ENCODE measurements at places on chromosomes 6 and 20. TPM values are rescaled to one million over a fixed set of nuclear protein-coding genes. Genes with fewer than 3 reads are reported as not detected.

The MLN gene
- not detected for total RNA-seq

The CALHM6 gene
- not detected for total RNA-seq

The RIMS1 gene
- 15.8 TPM for total RNA-seq

The RNF146 gene
- total RNA-seq = 101 TPM

The IP6K3 gene
- not detected for total RNA-seq

The TRIM15 gene
- not detected for total RNA-seq

The PDE10A gene
- total RNA-seq = 3.5 TPM

The ABHD16B gene
- not detected for total RNA-seq

The SSTR4 gene
- total RNA-seq = not detected

DNA sequence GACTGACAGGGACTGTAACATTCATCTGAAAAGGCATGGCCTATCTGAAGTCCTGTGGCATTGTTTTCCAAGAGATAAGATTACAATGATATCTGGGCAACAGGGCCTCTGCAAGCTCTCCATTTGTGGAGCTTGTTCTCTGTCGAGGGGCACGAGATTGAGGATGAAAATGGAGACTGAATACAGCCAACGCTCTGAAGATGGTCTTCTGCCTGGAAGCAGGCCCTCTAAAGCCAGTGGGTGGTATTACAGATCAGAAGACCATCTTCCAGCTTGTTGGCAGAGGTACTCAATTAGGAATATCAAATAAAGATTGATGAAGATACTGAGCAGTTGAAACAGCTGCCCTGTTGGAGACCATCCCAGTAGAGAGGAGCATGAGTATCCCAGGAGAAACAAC lies 288.2 kb downstream of the CENPW start:
- DNase-seq = no peak

DNA sequence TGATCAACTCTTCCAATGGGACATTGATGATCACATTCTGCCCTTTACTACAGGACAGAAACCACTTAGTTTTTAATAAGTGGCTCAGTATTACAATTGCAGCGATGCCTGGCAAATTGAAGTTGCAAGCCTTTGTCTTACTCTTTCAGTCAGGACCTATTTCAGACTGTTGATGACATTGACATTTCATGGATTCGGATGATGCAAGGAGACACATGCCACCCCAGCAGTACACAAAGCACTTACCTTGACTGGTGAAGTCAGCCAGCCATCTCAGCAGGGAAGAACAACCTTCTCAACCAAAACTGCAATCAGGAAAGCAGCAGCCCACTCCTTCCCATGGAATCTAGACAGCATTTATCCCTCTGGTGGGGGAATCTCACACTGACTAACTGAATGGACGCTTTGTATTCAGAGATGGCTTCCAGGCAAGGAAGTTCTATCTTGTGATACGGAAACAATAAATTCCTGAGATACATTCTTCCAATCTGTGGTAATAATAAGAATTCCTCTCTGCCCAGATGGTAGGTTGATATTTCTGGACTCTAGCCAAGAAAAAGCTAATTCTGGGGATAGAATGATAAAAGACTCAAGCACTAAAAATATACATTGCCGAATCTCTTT lies 24.8 kb downstream of the NFYA start:
- no peak for DNase-seq

GRCh38 chr20:18004384-18005031 lies 35.7 kb downstream of the MGME1 start:
- peak; percentile 23 for DNase-seq

- no peak for DNase-seq
These were observed 73.9 kb upstream of the FOXQ1 start for GRCh38 chr6:1238040-1238439.

GRCh38 chr6:28876710-28877109 lies 47.1 kb downstream of the TRIM27 start:
- no peak for DNase-seq

DNA sequence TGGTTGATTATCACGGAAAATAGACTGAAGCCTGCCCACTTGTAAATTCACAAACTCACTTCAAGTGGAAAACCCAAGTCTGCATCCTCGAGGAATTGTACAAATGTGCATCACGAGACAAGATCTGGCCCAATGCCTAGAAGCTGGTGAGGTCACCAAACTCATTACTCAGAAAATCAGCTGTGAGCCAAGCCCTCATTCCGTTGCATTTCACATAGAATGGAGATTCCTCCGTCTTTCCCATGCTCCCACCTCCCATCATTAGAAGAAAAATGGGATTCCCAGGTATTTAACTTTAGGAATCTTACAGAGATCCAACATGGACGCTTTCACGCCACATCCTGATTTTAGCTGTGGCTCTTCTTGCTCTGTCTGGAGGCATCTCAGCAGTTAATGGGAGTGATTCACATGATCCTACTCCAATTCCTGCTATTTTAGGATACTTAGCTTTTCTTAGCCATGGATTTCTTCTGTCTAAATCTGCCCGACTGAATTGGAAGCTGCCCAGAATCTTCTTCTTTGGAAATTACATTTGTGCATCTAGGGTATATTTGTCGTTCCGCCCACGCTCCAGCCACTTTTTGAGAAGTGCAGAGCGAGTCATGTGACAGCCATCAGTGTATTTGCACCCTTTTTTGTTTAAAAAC lies 68.7 kb upstream of the STMND1 start:
- DNase-seq = peak; percentile 93

DNA sequence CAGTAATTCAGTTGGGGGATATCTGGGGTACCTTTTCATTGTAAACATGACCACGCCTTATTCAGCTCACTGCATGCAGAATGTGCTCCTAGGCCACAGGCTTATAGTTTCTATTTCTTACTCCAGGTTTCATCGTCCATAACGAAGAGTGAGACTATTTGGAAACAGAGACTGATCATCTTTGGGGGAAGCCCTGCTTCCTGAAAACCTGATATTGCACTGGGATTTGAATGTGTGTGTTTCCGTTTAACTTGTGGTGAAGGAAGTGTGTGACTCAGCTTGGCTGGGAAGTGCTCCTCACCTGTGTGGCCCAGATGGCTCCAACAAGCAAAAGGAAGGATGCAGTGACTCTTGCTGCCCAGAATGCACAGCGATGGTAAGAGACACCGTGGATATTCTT lies 19.6 kb upstream of the LTV1 start:
- no peak for DNase-seq

DNA sequence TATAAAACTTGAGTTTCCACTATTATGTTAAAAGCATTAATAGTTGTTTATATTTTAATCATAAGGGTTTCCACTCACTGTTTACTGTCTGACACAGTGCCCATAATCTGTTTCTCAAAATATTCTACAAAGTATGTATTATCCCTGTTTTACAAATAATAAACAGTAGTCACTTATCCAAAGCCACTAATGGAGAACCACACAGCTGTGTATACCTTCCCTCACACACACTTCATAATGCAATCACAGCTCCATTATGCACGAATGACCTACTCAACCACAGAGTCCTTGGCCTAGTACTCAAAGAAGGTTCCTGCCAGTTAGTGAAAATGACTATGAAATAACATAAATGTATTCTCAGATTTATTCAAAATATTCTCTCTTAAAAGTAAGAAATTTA lies 103.1 kb downstream of the EPB41L2 start:
- no peak for DNase-seq

- DNase-seq = no peak
These were observed 184.2 kb downstream of the ANKRD60 start for GRCh38 chr20:58044286-58044685.

DNA sequence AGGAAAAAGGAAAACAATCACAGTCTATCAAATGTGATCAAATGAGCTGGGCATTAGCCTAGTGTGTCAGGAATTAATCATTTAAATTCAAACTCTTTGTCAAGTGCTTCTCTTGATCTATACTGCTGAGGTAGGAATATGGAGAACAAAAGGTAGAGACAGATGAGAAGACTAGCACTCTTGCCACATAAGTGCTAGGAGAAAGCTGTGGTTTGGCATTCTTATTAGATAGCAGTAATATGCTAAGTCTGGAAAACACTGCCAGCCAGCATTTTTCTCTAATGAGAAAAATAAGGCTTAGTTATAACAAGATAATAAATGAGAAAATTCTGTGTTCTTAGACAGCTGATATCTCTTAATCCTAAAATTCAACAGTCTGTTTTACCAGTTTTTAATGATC lies 38.9 kb downstream of the ORC3 start:
- DNase-seq = no peak

DNA sequence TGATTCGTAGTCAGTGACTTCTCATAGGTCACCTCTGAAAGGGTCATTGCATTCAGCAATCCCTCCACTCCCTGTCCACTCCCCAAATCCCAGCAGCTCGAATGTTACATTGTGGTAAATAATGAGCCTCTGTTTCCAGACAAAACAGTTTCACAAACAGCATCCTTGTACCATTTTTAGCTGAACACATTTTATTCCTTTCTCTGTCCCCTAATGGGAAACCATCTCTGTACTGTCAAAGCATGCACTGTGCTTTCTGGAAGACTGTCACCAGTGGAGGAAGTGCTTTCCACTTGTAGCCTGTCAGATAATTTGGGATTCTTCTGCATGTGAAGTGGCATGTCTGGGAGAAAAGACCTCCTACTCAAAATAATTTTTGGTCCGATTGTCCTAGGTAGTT lies 82.0 kb downstream of the SLC35F1 start:
- DNase-seq = no peak

DNA sequence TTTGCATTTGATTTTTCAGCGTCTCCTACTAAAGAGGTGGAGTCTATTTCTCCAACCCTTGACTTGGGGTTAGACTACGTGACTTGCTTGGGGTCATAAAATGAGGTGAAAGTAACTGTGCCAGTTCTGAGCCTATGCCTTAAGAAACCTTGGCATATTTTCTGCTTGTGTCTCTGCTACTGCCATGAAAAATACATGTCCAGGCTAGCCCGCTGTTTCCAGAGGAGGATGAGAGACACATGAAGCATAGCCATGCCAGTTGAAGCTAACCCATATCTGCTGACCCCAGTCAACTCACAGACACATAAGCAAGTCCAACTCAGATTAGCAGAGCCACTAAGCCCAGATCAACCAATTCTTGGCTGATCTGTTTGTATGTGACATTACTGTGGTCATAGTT lies 38.7 kb downstream of the SCP2D1 start:
- no peak for DNase-seq

GRCh38 chr20:38125157-38126056 lies 39.7 kb downstream of the TGM2 start:
- peak; percentile 95 for DNase-seq

DNA sequence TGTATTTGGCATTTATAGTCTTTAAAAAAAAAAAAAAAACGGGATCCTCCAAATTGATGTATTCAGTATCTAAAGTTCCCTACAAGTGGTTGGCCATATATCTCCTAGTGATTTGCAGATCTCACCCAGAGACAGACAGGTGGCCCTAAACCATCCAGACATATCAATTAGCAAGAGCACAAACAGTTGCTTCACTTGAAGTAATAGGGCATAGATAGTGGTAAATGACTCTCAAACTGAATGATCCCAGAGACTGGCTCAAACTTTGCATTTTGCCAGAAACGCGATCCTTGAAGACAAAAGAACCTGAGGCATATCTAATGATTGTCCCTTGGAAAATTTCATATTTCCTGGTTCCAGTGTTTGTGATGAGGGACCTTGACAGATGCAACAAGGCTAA lies 54.6 kb downstream of the HMGCLL1 start:
- DNase-seq = no peak

- DNase-seq = no peak
These were observed 28.4 kb upstream of the SIRPA start for GRCh38 chr20:1866834-1867233.

DNA sequence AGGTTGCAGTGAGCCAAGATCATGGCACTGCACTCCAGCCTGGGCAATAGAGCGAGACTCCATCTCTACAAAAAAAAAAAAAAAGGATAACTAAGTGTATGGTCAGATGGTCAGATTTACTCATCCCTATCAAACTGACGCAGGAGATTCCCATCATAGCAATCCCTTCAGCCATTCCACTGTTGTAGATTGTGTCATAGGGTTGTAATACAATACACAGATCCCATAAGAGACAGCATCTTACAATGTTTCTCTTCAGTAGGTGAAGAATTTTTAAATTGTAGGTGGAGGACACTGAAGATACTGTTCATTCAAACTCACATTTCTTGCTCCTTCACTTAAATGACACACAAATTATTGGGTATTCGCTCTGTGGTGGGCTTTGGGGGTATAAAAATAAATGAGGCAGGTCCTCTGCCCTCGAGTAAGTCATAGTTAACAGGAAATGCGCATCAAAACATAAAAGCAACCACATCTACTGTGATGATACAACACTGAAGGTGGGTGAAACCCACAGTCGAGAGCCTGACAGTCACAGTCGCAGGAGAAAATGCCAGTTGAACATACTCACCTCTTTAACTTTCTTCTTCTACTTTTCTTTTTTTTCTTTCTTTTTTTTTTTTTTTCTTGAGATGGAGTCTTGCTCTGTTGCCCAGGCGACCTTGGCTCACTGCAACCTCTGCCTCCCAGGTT lies 205.5 kb downstream of the ZNF217 start:
- DNase-seq = peak; percentile 39

DNA sequence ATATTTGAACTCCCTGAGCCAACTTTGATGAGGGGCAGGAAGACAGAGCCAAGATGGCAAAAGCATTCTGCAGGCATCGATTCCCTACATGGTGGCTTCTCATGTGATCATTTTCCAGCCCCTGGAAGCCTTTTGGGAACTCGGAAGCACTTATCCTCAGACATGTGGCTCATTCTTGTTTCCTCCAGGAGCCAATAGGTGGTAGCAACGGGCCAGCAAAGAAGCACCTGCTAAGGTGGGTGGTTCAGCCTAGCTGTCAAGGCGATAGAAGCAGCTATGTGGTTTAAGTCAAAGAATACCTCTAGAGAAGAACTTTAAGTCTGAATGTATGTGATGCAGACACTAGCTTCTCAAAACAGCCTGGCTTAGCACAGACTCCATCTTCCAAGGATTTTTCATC lies 64.9 kb upstream of the PAX1 start:
- no peak for DNase-seq

DNA sequence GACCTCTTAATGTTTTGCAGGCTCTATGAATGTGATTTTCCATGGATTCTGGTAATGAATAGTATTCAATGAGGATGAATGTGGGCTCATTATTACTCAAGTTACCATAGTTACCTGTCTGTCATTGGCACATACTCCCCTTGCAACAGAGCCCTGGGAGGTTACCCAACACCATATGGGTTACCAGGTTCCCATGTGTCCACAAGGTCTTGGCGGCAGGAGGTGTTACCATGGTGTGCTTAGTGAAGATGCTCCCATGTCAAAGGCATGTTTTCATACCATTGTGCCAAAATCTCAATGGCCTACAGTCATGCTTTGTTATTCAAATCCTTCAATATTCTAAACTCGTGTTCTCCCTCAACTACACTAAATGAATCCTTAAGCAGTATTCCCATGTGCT lies 232.5 kb downstream of the HDGFL1 start:
- no peak for DNase-seq

DNA sequence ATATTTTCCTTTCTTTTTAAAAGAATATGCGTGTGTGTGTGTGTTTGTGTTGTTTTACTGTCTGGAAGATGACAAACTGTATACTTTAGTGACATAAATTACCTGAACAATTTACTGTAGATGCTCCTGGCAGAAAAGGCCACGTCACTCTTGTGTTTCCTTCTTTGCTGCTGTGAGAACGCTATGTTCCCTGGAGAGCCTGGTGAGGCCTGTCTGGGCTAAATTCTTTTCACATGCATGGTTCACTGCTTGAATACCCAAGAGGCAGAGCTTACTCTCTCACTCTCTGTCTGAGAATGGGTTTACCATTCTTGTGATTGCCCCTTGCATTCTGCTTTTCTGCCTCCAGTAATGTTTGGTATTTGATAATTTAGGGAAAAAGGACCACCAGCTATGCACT lies 64.3 kb downstream of the EDN1 start:
- no peak for DNase-seq

GRCh38 chr6:24391208-24391607 lies 11.5 kb upstream of the MRS2 start:
- no peak for DNase-seq

- peak; percentile 25 for DNase-seq
These were observed 939.5 kb downstream of the EPHA7 start for GRCh38 chr6:92479831-92480230.

Data from stomach (tissue), 19 donors.